Right kidney (tissue), 9 donors: ENCODE measurements at places on chromosomes 1 and 21.

- DNase-seq = no peak
Observed at GRCh38 chr1:199010492-199010891, 371.7 kb downstream of the PTPRC start.

- DNase-seq = no peak
Observed at GRCh38 chr1:177959811-177960515, 9.9 kb downstream of the SEC16B start.

DNA sequence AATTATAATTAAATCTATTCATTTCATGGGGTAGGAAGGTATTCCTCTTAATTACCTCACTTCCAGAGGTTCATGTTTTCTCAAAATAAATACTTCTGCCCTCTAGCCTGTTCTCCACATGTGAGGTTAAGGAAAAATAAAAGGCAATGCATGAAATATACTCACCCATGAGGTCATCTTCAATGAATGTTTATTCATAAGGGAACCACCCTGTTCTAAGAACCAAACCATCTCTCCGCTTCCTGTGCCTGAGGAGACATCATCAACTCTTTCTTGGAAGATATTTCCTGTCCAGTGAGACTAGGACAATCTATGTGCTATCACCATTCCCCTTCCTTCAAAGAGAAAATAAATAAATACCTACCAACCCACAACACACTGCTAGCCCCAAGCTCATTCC is 513.7 kb upstream of the PLXNA2 start:
- no peak for DNase-seq

DNA sequence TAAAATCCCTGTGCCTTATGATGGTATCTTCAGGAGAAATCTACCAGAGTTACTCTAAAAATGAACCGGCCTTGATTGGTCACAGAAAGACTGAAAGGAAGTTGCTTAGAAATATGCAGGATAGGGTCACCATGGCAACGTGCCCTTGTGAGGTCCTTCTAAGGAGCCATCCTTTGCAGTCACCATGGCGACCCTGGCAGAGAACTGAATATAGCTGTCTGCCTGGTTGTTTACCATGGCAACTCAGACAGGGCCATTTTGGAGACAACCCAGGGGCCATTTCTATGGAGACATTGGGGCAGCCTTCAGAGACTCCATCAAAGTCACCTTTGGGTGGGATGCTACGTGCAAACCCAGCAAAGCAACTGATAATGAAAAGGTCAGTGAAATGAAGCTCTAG is 43.0 kb downstream of the SNX7 start:
- DNase-seq = no peak

DNA sequence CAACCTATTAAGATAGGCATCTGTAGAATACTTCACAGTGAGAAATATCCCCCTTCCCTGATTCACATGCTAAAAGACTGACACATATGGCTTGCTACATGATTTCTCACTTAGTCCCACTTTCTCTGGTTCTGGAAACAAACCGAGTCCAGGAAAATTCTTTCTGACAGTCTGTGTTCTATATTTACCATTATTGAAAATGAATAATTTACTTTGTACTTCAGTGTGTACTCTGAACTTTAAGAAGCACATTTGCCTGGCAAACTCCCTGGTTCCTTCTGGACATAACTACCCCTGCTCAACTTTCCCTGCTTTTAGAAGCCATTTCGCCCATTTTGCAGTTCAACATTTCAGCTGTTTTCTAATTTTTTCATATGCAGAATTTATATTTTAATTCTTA is 53.6 kb downstream of the APCS start:
- no peak for DNase-seq
